ENCODE measurements at places on chromosomes 7 and 10.

- H3K36me3 ChIP-seq, result no peaks in the 10 kb centered on the region
- no peak for DNase-seq
- H3K4me1 ChIP-seq, result peaks cover 6% of the 10 kb centered on the region
- H3K27ac ChIP-seq, result no peak overlapping the region
Observed at GRCh38 chr10:92091965-92092364, 168.4 kb downstream of the BTAF1 start.

DNA sequence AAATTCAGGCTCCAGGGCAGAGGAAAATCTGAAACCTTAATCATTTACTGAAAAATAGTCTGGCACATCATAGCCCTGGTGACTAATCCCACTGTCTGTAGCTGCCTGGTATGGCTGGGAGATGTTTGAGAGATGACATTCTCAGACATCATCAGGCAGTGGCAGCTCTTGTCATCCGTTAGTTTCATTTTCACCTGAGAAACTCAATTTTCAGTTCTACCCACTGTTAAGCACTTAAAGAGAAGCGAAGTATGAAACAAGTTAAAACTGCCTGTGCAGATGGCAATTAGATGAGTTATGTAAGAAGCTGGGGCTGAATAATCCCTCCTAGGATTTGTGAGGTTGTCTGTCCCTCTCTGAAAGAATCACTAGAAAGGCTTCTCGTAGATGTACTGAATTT is 150.2 kb downstream of the NSUN6 start:
- DNase-seq, result no peak
- no peaks in the 10 kb centered on the region for H3K4me1 ChIP-seq
- no peak overlapping the region for H3K4me3 ChIP-seq
- H3K27me3 ChIP-seq, result peaks cover 14% of the 10 kb centered on the region
- H3K27ac ChIP-seq, result no peak overlapping the region
- no peaks in the 10 kb centered on the region for H3K36me3 ChIP-seq

DNA sequence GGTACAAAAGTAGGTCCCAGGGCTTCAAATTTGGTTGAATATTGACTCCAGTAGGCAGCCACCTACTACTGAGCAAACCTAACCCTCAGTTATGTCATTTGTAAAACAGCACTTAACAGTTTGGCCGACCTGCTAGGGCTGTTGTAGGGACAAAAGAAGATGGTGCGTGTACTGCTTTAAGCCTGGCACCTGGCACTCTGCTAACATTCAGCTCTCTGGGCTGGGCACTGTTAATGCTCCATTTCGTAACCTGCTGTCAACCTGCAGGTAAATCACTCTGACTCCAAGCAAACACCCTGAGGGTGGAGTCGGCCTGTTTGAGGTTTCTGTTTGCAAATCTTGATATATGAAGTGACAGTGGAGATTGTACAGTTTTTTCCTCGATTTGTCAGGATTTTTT is 7.2 kb downstream of the ZKSCAN1 start:
- peaks cover 67% of the 10 kb centered on the region for H3K4me1 ChIP-seq
- no peaks in the 10 kb centered on the region for H3K27me3 ChIP-seq
- H3K36me3 ChIP-seq, result peaks cover 45% of the 10 kb centered on the region
- H3K4me3 ChIP-seq, result no peak overlapping the region

DNA sequence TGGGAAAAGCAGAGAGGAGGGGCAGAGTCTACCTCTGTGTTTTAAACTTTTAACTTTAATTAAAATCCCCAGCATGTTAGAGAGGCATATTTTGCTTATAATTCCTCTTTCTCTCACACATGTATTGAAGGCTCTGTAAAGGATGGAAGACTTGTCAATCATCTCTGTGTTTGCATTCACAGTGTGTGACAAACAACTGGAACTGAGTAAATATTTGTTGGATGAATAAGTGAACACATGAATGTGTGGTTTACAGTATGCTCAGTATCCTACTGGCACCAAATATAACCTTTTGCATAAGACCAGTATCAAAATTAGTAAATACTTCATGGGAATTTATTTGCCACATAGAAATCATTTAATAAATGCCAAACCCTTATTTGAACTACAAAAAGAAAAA is 829.0 kb downstream of the GRID1 start:
- H3K27ac ChIP-seq, result no peak overlapping the region
- H3K36me3 ChIP-seq, result no peaks in the 10 kb centered on the region
- no peaks in the 10 kb centered on the region for H3K4me1 ChIP-seq
- no peak for DNase-seq
- H3K4me3 ChIP-seq, result no peak overlapping the region

GRCh38 chr7:105278973-105279687 is 109.6 kb downstream of the SRPK2 start:
- no peaks in the 10 kb centered on the region for H3K27me3 ChIP-seq
- no peak overlapping the region for H3K27ac ChIP-seq
- H3K4me3 ChIP-seq, result no peak overlapping the region
- DNase-seq, result no peak
- H3K4me1 ChIP-seq, result peaks cover 28% of the 10 kb centered on the region
- no peaks in the 10 kb centered on the region for H3K36me3 ChIP-seq
